ENCODE measurements at places on chromosomes 7 and 10.

DNA sequence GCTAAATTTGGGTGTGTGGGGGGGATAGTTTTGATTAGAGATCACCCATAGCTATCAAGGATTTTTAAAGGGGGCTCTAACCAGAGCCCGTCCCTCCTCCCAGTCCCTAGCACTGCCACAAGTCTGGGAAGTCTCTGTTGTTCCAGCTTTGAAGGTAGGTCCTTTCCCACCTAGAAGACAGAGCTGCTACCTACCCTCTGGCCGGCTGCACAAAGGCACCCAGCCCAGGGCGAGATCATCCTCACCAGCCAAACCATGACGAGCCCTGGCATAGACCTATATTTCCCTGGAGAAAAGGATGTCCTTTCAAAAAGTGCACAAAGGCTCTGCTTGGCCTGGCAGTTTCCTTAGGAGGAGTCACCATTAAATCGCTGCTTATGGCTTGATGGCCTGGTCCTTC is 147.8 kb downstream of the CYP26A1 start:
- no peak for DNase-seq

DNA sequence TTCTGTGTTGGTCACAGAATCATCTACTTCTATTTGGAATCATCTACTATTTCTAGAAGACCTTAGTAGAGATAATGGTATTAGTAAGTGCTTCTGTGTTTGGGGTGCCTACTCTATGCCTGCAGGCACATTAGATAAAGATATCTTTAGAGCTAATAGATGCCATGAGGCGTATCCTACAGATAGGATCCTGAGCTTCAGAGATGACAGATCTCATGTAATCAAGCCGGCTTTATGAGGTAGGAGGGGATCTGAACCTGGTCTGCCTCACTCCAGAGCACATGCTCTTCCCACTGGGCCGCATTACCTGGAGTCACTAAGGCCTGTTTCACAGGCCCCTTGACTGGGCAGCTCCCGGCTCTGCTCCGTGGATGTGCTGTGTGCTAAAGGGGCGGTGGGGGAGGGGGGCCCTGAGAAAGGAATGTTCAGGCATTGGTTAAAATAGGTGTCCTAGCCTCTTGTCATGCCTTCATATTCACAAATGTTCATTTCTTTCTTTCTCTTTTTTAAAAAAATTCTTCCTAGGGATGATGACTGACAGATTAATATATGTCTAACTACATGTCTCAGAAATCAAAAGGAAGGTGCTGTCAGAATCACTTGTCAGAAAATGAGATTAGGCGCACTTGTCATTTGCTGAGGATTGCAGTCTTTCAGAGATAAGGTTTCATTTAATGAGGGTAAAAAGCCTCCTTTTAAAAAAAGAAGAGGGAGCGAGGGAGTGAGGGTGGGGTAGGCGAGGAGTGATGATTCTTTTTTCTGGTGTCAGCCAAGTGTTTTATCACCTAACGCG is 458.0 kb upstream of the GALNT17 start:
- DNase-seq = no peak

GRCh38 chr7:41698114-41698513 is 4.8 kb downstream of the INHBA start:
- no peak for DNase-seq

DNA sequence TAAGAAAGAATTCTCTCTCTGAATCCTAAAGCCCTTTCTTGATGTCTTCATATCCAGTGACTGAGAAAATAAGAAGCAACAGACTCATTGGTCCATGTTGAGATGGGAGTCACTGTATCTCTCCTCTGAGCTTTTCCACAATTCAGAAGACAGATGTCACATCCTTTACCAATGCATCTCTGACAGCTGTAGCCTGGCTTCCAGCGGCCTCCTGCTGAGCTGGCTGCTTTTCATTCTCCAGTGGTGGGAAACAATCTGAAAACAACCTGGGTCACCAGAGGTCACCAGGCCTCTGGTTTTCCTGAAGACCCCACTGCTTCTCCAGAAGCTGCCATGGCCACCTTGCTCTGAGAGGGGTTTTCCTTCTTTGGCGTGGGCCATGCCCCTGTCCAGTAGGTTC is 18.3 kb upstream of the RPA3 start:
- no peak for DNase-seq

GRCh38 chr7:144830024-144830785 is 5.6 kb downstream of the TPK1 start:
- no peak for DNase-seq

DNA sequence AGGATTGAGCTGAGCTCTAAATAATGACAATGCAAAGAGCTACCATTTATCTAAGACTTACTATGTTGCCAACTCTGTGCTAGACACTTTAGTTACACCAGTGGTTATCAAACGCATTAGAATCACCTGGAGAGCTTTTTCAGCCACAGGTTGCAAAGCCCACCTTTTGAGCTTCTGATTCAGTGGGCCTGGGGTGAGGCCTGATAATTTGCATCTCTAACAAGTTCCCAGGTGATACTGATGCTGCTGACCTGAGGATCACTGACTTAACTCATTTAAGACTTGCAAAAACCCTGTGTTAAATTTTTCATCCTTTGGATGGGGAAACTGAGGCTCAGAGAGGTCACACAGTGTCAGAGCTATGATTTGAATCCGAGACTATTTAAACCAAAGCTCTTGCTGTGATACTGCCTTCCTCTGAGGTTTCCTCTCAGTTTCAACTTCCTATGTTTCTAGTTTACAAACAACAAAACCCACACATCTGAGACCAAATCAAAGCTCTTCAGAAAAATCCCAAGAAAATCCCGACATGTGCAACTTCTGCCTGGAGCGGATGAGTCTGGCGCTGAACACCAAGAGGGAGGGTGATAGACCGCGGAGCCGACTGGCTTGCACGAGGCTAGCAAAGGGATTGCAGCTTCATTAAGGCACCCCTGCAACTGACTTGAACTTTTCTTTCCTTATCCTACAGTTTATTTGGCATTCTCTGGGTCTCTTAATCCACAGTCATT is 124.9 kb downstream of the CYP26A1 start:
- DNase-seq = no peak

GRCh38 chr10:97159646-97160305 is 26.0 kb downstream of the SLIT1 start:
- DNase-seq = no peak

DNA sequence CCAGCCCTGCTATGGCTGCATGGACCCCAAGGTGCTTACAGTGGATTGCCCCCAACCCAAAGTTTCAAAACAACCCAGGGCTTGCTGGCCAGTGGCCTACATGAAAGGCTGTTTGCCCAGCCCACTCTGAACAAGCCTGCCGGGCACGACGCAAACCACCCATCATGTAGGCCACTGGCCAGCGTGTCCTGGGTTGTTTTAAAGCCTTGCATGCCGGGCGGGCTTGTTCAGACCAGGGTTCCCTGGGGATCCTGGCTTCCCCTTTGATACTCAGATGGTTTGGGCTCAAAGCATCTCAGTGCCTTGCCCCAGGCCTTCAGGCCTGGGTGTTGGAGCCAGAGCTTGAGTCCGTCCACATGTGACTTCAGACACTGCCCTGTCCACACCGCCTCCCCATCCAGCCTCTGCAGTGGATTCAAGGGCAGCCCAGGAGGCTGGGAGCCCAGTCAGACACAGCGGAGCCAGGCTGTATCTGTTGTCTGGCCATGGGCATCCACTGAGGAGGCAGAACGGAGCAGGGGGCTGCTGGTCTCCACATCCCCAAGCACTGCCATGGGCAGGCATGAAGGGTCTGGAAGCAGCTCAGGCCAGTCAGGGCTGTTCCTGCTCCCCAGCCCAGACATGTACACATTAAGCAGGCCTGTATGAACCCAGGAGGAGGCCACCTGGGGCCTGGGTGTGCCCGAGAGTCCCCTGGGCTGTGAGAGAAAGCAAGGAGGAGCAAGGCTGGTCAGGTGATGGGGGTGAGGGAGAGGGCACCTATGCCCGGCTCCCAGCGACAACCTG is 4.0 kb upstream of the ADIRF start:
- no peak for DNase-seq

DNA sequence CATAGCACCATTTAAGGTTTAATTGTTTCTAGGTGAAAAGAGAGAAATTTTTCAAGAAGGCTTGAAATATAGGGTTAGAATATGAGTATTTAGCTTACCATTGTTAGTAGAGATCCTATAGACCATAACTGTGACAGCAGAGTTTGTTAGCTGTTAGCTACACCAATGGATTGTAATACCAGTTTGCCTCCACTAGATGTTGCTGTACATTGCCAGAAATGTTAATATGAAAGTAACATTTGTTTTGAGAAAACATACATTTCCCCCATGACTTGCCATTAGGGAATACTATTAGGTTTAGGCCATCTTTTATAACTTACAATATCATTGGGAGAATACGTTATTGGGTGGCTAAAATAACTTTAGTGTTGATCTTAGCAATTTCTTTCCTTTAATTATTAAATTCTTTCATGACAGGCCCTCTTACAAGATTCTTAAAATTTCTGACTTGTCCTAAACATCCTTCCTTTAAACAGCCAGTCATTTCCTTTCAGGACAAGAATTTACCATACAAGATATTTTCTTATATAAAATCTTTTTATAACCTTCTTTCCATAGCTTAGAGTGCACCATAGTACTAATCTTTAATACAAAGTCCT is 39.5 kb downstream of the ZNF117 start:
- DNase-seq = no peak

GRCh38 chr7:153402721-153403541 is 643.4 kb downstream of the ACTR3B start:
- DNase-seq = no peak

GRCh38 chr7:75962607-75963380 is 31.6 kb downstream of the TMEM120A start:
- DNase-seq = no peak

DNA sequence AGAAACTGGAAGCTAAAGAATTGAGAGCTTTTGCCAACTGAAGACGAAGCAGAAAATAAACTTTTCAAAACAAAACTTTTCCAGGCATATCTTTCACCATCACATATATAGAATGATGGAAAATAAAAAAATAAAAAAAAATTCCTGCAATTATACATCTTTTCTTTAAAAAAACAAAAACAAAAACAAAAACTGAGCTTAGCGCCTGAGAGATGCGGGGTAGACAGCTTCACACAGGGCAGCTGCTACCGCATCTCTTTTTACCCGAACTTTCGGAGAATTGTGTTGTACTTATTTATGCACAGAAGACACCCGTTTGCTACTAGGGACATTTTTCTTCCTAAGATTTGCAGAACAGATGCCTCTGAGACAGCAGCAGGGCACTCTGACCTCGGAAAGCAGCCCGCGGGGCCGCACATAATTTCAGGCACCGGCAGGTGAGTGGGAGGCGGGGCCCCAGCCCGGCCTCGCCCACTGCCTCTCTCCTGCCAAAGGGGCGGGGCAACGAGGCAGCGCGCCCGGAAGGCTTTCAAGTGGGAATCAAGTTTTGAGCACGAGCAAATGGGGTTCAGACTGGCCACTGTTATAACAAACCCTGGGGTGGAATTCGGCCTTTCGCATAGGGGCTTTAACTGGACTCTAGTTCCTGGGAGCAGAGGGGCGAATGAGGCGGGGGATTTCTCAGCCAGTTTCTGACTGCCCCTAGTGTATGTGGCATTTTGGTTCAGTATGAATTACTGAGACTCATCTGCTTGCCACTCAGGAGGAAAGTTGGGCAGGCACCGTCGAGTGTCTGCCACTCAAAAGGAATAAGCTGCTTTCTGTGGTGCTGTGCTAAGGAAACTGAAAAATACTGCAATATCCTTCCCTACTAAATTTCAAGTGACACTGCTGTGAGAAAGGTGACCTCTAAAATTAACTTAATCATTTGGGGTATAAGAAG is 18.5 kb upstream of the FAM133B start:
- DNase-seq = no peak

GRCh38 chr10:69716711-69717560 is 84.8 kb upstream of the COL13A1 start:
- no peak for DNase-seq
